AG04450 (cell line): ENCODE measurements at places on chromosomes 4 and X. TPM values are rescaled to one million over a fixed set of nuclear protein-coding genes. Genes with fewer than 3 reads are reported as not detected.

- no peak for DNase-seq
Measured at GRCh38 chr4:108081256-108081655, 87.5 kb downstream of the LEF1 start.

GRCh38 chr4:125801924-125802323 lies 487.2 kb downstream of the FAT4 start:
- DNase-seq, result no peak

DNA sequence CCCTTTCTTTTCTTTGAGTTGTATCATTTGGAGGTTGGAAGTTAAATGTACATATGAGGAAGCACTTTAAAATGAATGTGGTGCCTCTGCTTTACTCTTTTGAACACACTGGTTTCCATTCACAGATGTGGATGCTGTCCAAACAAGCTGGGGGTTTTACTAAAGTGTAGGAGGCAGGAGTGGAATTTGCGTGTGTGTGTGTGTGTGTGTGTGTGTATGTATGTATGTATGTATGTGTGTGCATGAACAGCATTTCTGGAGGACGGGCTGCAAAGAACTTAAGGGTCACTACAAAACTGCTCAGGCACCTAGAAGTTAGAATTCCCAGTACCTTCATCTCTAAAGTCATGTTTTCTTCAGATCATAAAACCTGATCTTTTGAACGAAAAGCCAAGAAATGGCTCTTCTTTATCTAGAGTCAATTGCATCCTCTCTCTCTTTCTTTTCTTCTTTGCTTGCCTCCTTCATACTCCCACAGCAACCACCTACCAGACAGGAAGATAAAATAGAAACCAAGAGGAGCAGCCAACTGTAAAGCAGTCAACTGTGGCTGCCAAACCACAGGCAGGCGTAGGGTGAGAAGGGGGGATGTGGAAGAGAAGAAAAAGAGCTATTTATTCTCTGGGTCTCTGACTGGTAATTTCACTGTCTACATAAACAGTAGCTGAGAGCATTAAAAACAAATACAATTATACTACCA lies 177.0 kb upstream of the RASGEF1B start:
- DNase-seq, result no peak

DNA sequence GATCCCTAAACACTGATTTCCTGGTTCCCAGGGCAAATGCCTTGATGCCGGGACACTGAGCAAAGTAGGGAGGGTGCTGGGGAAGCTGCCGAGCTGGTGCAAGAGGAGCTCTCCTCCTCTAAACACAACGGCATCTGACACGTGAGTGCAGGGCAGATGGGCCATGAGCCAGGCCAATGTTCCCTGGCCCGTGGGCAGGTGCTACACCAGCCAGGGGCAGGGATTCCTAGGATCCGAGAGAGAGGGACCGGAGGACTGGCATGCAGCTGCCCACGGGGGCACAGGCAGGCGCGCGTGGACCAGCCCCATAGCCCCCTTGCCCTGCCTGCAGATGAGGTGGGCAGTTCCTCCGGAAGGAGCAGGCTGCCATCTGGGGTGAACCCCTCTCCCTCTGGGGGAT lies 66.8 kb upstream of the AFAP1 start:
- DNase-seq, result no peak

- no peak for DNase-seq
Measured at GRCh38 chrX:101551380-101551767, 1.0 kb downstream of the ARMCX1 start.

- DNase-seq, result no peak
Measured at GRCh38 chr4:162408309-162408708, 244.5 kb upstream of the FSTL5 start.

GRCh38 chrX:22325096-22325495 lies 52.4 kb downstream of the CBLL2 start:
- no peak for DNase-seq

- DNase-seq, result no peak
Measured at GRCh38 chr4:131091896-131092295, 1995.9 kb downstream of the C4orf33 start.

DNA sequence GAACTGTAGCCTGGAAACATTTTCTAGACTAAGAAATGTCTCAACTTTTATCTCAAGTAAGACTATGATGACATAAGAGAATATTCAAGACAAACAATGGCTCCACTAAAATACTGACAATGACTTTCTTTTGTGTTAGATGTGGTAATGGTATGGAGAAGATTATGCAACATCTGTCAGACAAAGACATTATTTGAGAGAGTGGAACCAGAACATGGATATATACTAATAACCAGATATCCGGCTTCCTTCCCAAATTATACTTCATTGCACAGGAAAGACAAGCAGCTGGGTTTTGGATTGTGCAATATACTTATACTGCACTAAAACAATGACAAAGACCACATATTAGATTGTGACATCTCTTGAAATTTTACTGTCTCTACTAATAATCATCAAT lies 290.8 kb upstream of the GIMD1 start:
- DNase-seq, result no peak

DNA sequence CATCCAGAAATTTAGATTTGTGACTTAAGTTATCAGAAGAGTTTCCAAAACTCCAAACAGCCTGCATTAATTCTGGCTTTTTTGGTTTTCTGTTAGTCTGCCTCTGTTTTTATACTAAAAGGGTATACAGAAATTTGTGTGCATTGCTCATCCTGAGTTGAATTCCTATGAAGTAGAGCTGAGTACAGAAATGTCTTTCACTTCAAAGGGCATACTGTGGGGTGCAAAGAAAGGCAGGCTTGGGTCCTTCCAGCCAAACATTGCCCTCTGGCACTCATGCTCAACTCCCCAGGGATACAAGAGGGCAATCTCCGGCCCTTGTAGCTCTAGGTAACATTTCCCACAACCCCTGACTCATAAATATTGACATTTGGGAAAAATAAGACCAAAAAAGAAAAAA lies 27.6 kb upstream of the TMEM184C start:
- DNase-seq, result no peak

GRCh38 chr4:30385650-30386049 lies 334.5 kb upstream of the PCDH7 start:
- no peak for DNase-seq

Gene MAGEA11
- polyA plus RNA-seq, result not detected in 2 replicates

Gene CXXC4
- polyA plus RNA-seq, result 0.02 TPM in 1 of 2 replicates, not detected in the other

Gene WDR17
- 1.1 and 1.2 TPM in 2 replicates for polyA plus RNA-seq

Gene FAM200B
- 31.6 and 47.3 TPM in 2 replicates for polyA plus RNA-seq

Gene CD99
- 355 and 369 TPM in 2 replicates for polyA plus RNA-seq
